ENCODE measurements at places on chromosomes 5 and 9.

DNA sequence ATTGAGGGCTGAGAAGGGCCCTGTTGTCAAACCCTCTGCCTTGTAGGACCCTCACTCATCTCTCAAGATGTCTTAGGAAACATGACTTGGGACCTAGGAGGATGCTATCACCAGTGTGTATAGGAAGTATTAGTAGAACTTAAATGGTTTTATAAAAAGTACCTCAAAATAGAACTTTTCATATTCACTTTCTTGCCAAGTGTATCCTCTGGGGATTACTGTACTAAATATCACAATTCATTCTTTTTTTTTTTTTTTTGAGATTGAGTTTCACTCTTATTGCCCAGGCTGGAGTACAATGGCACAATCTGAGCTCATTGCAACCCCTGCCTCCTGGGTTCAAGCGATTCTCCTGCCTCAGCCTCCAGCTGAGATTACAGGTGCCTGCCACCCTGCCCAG is 56.2 kb downstream of the ARHGEF28 start:
- no peak for DNase-seq

- DNase-seq, result no peak
These were observed 280.1 kb upstream of the PUM3 start for GRCh38 chr9:3124001-3124400.

GRCh38 chr9:7166074-7166473 is 408.3 kb downstream of the KDM4C start:
- no peak for DNase-seq

- DNase-seq, result no peak
These were observed 149.3 kb downstream of the MELK start for GRCh38 chr9:36721846-36722588.

GRCh38 chr9:119963798-119964372 is 594.6 kb upstream of the BRINP1 start:
- no peak for DNase-seq

DNA sequence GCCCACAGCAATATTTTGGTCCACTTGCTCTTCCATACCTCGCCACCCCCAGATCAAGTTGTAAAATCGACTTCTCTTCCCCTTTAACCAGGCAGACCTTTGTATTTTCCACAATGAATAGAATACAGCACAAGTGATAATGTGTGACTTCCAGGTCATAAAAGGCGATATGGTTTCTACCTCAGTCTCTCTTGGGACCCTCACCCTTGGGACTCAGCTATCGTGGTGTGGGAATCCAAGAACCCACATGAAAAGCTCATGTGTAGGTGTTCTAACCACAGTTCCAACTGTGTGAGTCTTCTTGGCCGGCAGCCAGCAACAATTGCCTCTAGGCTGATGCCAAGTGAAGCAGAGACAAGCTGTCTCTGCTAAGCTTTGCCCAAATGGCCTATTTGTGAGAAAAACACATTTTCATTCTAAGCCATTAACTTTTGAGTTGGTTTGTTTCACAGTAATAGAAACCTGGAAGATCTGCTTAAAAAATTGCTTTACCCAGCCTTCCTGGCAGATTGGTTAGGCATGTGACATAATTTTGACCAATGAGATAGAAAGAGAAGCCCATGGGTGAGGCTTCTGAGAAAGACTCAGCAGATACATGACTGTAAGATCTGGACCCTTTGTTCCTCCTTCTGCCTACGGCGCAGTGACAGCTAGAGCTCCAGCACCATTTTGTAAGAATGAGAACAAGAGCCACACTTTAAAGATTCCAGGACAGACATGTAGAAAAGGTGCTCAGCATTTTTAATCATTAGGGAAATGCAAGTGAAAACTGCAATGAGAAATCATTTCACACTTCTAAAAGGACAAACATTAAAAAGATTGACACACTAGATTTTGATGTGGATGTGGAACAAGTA is 18.3 kb upstream of the MLLT3 start:
- DNase-seq, result peak; percentile 42

GRCh38 chr9:107789001-107789700 is 299.6 kb upstream of the KLF4 start:
- no peak for DNase-seq

- no peak for DNase-seq
These were observed 285.7 kb downstream of the HCN1 start for GRCh38 chr5:45410304-45410995.

DNA sequence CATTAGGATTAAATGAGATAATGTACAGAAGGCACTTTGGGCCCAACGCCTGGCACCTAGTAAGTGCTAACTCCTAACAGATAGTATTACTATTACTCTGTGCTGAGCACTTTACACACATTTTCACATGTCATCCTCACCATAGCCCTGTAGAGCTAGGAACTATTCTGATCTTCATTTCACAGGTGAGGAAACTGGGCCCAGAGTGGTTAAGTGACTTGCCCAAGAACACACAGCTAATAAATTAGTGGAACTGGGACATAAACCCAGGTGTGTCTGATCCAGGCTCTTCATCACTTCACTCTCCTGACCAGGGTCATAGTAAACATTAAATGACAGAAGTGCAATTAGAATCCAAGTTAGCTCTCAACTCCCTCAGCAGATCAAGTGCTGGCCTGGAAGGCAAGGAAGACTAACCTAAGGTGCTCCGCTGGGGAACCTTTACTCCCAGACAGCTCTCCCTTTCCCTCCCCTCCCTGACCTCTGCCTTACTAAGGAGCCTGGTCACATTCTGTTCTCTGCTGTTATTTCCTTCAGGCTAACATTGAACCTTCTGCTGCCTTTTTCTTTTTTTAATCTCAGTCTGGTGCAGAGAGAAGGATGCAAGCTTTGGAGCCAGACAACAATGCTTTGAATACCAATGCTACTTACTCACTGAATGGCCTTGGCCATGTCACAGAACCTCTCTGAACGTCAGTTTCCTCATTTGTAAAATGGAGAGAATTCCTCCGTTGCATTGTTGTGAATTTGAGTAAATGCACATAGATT is 4.1 kb upstream of the ADRA1B start:
- DNase-seq, result no peak

- DNase-seq, result no peak
These were observed 224.2 kb downstream of the MELK start for GRCh38 chr9:36796671-36797419.

DNA sequence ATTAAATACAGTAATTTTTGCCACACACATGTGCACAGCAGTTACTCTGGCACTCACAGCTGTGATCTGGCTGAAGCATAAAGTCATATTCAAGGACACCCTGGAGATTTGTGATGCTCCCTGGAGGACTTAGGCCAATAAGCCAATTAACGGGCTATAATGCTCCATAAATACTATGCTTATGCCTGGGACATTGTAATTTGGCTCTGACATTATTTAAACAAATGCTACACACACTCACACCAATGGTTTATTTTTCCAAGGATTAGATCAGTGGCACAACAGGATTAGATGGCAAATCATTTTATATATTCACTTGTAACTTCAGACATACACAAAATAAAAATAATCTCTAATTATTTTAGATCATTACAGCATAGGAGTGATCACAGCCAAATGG is 111.2 kb downstream of the LMNB1 start:
- DNase-seq, result no peak

DNA sequence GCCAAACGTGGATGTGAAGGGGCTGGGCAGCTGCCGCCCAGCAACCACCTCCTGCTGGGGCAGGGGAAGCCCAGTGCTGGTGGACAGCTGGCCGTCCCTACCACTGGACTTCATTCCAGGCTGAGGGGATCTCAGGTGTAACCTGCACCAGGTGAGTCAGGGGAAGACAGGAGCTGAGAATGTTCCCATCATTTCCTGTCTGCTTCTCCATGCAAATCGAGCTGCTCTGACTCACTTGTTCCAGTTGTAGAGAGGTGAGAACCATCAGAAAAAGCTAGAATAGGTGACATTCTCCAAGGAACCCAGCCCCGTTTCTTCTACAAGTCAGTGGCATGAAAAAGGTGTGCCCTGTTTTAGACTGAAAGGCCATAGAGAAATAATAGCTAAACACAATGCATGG is 21.8 kb upstream of the BARX1 start:
- no peak for DNase-seq

- DNase-seq, result no peak
These were observed 155.4 kb downstream of the FSTL4 start for GRCh38 chr5:133456933-133457402.

DNA sequence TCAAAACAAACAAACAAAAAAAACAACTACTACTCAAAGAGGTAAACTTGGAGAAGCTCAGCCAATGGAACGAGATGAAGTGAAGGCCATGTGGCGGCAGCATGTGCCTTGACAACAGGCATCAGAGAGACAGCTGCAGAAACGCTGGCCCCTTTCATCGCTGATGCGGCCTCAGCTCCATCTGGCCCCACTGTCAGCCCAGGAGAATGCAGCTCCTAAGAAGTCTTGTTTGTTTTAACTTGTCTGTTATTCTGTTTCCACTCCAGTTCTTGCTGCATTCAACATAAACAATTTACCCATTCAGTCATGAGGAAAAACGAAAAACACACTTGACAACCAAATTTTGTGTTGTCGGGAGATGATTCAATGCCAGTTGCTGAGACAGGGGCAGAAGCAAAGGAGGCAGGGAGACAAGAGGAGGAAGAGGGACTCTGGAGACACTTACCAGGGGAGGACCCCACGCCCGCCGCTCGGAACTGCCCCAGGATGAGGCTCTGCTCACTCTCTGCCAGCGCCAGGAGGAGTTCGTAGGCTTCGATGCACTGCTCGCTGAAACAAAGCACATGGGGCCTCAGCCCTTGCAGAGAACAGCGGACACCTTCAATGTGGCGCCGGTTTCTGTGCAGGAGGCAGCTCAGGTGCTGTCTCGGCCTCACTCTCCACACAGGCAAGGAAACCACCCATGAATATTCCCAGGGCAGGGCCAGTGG is 91.2 kb downstream of the DCP2 start:
- no peak for DNase-seq

DNA sequence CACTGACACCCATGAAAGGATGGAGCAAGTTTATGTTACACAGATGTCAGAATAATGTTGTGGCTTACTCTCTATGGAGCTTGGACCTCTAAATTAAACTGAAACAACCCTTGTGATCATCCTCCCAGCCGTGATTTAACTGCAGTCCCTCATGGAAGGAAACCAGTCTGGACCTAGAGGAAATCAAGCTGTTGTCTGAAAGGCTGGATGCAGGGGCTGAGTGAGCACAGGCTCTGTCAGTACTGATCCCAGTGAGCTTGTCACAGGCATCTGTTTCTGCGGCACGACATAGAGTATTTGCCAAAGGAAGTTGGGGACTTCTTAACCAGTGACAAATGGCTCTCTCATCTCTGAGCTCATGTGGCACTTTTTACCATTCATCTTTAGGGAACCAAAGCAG is 282.9 kb upstream of the MAP3K1 start:
- no peak for DNase-seq

DNA sequence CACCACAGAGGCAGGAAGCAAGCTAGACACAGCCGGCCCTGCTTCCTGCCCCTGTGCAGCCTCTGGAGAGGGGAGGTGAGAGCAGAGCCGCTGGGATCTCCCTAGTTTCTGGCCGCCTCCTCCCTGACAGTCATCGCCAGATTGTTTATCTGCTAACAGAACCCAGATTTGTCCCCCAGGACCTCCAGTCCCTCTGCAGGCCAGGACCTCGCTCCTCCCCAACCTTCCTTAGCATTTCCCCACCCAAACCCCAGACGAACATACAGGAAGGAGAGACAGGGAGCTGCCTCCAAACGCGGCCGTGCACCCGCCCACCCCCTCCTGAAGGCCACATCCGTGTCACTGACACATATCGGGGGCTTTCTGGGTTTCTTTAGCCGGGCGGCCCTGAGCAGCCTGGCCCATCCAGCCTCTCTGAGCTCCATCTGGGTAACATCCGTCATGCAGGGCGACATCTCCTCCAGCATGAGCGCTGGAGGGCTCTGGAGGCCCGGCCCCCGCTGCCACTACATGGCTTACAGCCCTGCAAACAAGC is 47.5 kb downstream of the DBH start:
- no peak for DNase-seq
